ENCODE measurements at places on chromosomes 16 and 17.

DNA sequence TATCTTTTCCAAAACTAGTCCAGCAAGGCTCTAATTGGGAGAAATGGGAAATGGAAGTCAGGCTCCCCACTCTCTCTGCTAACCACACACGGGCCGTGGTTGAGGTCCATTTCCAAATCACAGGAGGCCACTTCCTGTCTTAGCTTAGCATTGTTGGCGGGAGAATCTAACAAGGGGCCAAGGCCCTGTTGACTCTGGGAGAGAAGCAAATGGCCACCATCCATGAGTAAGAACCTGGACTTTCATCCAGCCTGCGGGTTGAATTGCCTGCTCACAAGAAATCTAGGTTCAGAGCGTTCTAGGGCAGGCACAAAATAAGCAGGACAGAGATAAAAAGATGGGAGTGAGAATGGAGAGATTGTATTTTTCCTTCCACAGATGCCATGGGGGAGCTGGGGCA lies 5.7 kb downstream of the FAM20A start:
- DNase-seq = no peak

DNA sequence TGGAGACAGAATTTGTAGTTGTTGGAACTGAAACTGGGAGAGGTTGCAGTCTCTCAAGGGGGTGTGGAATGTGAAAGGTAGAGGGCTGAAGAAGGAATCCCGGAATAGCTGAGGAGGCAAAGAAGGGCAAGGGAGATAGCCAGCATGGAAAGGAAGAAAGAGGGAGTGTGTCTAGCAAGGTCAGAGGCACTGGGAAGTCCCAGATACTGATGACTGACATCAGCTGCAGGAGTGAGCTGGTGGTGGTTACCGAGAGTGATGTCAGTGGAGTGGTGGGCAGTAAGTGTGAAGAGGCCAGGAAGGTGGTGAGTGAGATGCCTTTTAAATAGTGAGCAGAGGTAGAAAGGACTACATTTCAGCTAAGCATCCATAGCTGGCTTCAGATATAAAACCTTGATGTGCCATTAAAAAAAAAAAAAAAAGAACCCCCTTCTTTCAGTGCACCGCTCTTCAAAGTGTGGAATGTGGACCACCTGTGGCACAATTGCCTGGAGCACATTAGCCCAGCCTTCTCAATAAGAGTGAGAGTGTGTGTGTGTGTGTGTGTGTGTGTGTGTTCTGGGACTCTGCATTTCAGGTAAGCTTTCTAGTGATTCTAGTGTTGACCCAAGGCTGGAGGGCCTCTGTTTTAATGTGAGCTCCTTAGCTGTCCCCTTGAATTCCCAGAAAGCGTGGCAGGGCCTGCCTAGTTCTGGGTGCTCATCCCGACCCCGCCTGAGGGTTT lies 8.5 kb downstream of the PRMT7 start:
- DNase-seq = peak; percentile 21

DNA sequence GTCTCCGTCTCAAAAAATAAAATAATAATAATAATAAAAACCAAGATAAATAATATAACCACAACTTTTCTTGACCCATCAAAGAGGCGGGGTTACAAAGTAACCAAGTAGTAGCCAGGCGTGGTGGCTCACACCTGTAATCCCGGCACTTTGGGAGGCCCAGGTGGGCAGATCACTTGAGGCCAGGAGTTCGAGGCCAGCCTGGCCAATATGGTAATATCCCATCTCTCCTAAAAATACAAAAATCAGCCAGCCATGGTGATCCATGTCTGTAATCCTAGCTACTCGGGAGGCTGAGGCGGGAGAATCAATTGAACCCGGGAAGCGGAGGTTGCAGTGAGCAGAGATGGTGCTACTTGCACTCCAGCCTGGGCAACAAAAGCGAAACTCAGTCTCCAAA lies 45.3 kb downstream of the ADCY9 start:
- no peak for DNase-seq

- no peak for DNase-seq
Measured at GRCh38 chr17:17467720-17468119, 9.1 kb upstream of the MED9 start.

DNA sequence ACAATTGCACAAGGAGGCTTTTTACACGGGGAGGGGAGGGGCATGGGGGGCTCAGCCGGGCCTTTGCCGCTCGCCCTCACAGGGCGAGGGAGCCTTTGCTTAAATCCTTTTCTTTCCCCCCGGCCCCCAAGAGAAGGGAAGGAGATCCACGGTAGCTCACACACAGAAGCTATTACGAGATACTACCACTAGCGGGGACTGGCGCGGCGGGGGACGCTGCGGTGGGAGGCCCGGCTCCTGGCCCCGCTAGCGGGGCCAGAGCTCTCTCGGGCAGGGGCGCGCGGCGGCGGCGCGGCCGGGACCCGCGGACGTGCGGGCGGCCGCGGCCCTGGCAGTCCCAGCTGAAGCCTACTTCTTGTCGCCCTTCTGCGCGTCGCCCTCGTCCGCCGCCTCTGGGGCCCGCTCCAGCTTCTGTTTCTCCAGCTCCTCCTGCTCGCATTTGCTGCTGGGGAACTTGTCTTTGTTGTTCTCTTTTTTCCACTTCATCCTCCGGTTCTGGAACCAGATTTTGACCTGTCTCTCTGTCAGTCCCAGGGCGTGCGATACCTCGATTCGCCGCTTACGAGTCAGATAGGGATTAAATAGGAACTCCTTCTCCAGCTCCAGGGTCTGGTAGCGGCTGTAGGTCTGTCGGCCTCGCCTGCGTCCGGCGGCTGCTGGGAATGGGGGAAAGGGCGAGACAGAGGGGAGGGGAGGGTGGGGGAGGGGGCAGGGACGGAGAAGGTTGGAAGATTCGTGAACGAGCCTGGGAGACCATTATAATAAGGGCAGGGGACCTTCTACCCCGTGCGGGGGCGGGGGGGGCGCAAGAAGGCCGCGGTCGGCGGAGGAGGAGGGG lies 2.0 kb downstream of the HOXB8 start:
- DNase-seq = no peak

DNA sequence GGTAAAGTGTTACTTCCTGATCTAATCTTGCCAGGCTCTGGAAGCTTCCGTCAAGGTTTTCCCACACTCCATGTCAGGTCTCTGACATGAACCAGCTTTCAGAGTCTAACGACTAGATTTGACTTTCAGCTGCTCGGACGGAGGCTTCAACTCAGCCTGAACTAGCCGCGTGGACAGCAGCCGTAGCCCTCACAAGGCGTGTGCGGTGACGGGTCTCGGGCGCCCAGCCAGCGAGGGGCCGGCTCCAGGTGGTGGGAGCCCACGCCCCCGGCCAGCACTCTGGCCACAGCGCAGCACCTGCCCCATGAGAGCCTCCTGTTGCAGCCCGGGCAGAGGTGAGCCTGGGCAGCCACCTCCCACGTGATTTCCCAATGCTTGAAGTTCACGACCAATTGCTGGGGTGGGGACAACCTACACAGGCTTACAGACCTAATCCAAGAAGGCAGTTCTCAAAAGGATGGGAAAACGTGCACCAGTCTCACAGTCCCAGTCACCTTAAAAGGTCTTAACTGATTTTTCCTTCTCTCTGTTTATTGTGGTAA lies 45.5 kb downstream of the TBC1D16 start:
- no peak for DNase-seq

GRCh38 chr17:13293421-13293820 lies 275.6 kb upstream of the ELAC2 start:
- DNase-seq = no peak

DNA sequence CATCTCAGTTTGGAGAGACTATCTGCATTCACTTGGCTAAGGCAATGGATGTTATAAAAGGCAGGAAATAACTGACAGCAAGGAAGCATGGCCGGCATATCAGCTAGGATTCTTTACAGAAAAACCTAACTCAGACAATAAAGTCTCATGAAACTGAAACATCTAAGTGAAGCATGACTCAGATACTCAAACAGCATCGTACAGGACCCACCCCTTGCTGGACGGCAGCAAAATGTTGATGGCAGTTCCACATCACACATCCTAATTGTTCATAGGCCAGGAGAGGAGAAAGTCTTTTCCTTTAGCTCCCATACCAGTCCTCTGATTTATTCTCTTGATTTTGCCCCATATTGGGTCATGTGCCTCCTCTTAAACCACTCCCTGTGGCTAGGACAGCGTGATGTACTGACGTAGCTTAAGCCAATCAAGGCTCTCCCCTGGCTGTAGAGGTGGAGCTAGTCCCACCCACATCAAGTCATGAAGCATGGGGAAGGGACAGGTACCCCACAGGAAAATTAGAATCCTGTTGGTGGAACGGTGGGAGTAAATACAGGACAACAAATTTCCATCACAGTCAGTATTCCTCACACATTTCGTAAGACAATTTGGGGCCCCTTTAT lies 178.9 kb downstream of the IRX3 start:
- no peak for DNase-seq

DNA sequence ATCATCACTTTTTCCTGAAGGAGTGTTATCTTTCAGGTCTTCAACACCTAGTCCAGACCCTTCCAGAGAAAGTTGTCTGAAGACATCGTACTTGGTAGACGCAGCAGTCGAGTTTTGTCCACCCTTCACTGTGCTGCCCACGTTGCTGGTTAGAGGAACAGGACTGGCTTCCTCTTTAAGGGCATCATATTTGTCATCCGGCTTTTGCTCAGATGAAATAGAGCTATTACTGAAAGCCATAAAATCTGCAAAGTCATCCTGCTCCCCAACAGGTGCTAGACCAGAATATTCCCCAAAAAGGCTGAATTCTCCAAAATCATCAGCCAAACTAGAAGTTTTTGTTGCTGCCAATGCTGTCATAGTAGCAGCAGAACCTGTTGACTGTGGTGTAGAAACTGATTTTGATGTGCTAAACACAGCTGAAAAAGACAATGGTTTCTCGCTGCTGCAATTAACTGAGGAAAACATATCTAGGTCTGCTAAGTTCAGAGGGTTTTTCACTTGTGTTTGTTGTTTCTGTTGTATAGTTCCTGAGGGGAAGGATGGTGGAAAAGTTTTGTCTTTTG lies 55.7 kb downstream of the SYNRG start:
- no peak for DNase-seq

DNA sequence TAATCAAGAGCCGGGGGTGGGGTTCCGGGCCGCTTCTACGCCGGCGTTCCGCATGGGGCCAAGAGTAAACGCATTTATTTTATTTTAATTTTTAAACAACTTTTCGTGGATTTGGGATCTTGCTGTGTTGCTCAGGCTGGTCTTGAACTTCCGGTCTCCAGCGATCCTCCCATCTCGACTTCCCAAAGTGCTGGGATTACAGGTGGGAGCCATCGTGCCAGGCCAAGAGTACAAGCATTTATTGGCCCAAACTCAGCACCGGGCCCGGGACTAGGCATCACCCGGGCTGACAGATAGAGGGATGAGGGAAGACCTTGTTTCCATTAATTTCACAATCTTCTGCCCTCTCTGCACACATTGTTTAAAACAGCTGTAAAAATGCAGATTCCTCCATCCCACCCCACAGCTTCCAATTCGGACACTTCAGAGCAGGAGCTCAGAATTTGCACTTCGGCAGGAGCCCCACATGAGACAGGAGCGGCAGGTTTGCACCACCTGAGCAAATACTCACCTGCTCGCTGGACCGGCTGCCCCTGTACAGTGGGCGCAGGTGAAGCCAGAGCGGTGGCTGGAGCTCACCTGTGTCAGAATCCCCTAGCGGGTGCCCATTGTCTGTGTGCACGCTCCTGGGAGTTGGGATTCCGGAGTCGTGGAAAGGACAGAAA lies 663 bp upstream of the GINS2 start:
- DNase-seq = no peak

DNA sequence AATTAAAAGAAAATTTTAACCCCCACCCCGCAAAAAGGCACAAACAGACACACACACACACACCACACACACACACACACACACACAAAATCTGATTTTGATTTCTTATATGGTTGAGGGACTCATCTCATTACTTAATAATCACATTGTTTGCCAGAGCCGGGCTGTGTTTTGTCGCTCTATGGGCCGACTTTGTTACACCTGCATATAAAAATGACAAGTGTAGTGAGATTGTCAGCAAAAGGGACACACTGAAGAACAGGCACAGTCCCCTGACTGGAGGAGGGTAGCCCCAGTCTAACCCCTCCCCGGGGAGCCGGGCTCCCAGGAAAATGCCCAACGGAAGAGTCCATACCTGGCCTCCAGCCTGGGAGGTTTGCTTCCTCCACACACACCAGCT lies 221.6 kb downstream of the ENGASE start:
- no peak for DNase-seq

- DNase-seq = no peak
Measured at GRCh38 chr17:73343739-73344454, 32.1 kb upstream of the CDC42EP4 start.

DNA sequence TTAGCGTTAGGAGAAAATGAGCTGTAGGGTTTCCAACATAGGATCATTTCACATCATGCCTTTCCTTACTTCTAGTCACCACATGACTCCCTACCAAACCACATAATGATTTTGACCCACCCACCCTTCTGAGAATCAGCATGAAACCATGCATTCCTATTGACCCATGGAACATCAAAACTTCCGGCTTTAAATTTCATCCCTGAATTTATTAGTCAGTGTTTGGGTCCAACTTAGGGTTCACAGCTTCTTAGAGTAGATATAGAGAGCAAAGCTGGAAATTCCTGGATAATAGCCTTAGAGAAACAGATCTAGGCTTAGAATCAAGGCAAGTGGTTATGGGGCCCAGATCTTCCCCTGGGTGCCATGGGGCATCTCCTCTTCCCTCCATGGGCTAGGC lies 162.6 kb downstream of the TOX3 start:
- no peak for DNase-seq

DNA sequence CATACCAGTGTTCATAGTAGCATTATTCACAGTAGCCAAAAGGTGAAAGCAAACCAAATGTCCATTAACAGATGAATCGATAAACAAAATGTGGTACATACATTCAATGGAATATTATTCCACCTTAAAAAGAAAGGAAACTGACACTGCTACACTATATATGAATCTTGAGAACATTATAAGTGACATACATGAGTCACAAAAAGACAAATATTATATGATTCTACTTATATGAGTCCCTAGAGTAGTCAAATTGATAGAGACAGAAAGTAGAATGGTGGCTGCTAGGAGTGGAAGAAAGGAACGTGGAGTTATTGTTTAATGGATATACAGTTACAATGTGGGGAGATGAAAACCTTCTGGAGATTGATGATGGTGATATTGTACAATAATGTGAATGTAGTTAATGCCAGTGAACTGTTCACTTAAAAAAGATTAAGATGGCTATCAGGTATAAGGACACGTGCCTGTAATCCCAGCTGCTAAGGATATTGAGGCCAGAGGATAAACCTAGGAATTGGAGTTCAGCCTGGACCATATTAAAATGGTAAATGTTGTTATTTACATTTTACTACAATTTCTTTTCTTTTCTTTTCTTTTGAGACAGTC lies 20.2 kb upstream of the TRIM37 start:
- DNase-seq = no peak

GRCh38 chr17:34437188-34437587 lies 74.2 kb upstream of the CCL1 start:
- no peak for DNase-seq

DNA sequence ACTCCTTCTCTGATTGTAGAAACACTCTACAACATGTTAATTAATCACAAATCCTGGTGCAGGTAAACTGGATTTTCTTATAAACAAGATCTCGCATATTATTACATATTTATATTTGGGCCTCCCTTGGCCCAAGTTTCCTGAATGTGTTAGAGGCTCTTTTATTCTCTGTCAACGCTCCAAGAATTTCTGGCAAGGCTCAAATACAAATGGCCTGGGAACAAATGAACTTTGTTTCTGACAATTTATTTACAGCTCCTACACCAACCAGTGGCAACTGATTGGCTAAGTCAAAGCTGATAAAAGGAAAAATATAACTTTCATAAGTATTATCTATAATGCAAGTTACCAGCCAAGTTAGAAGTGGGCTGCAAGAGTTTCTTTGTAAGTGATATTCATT lies 64.9 kb upstream of the CORO6 start:
- no peak for DNase-seq
